ENCODE measurements at places on chromosomes 5 and 9.

DNA sequence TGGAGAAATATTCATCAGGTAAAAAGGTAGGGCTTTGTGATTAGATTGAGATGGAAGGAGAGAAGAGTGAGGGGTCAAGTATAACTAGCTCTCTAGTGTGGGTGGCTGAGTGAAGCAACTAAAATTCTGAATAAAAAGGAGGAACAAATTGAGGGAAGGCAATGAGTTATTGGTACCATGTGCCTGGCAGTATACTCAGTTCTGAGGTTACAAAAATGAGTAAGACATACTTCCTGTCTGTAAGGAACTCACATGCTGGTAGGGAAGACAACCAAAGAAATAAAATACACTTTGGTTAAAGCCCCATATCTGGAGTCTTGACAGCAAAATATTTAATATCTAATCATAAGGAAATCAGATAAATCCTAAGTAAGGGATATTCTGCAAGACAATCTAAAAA lies 476.8 kb upstream of the C9orf72 start:
- no peak for DNase-seq

DNA sequence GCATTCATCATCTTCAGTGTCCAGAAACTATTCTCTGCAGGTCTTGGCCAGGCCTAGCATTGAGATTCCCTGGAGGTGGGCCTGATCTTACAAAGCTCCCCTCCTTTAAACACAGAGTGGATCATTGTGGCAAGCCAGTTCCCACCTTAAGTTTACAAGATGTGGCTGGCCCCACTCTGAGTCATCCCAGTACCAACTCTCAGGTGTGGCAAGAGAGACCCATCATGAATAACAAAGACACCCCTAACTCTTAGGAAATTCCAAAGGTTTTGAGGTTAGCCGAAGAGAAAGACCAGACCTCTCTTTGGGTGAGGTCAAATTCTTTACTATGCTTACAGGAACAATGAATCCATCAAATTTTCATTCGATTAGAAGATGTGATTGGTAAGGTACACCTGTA lies 78.2 kb downstream of the RFK start:
- DNase-seq, result no peak

DNA sequence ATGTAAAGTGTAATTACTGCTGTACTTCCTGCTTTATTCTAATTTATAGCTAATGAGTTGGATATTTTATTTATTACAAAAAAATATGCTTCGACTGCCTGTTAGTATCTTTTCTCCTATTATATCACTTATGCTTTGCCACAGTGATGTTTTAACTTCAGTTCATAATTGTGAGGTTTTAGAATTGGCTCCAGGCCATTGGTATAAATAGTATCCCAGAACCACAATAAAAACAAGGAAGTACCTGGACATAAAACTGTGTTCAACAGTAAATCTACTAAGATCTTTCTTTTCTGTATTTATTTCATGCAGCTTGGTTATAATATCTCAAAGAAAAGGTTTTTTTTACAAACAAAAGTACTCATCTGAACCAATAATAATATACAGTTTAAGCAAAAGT lies 354.3 kb upstream of the CDH9 start:
- DNase-seq, result no peak

DNA sequence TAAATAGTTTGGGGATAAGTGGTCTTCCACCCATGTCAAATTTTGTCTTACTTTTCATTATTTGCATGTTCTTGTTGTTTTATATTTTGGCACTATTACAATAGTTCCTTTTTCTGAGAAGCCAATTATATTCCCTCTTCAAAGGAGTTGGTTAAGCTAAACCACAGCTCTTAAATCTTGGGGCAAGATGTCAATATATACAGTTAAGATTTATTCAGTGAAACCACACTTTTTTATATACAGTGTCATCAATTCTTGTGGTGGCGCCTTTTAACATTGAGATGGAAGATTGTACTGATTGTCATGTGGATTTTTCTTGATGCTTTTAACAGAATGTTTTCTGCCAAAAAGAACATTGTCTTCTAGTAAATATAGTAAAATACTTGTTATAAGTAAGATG lies 104.1 kb downstream of the MTREX start:
- DNase-seq, result no peak

GRCh38 chr9:122348288-122348777 lies 22.5 kb upstream of the PTGS1 start:
- no peak for DNase-seq

GRCh38 chr9:34010979-34011378 lies 37.7 kb downstream of the UBAP2 start:
- no peak for DNase-seq

Measured in C1 segment of cervical spinal cord (tissue), 14 donors.